ENCODE measurements at places on chromosomes 3 and 15. TPM values are rescaled to one million over a fixed set of nuclear protein-coding genes. Genes with fewer than 3 reads are reported as not detected.

Gene CHRFAM7A
- total RNA-seq, result 3.2 TPM

Gene DZIP1L
- total RNA-seq, result 10.8 TPM

Gene SGO1
- 5.5 TPM for total RNA-seq

Gene TPRG1
- 1.4 TPM for total RNA-seq

Gene IL16
- total RNA-seq, result 4.3 TPM

Gene CASR
- total RNA-seq, result 0.89 TPM

Gene AGTR1
- total RNA-seq, result 5.2 TPM

Gene RNU5B-1
- total RNA-seq, result 78.5 TPM

Gene ATP8B4
- total RNA-seq, result 37.1 TPM

All from spinal cord (tissue), 10 donors.